A673 (cell line): ENCODE measurements at places on chromosomes 11 and 22.

- H3K27ac ChIP-seq, result no peak overlapping the region
- H3K27me3 ChIP-seq, result no peaks in the 10 kb centered on the region
- H3K36me3 ChIP-seq, result no peaks in the 10 kb centered on the region
- DNase-seq, result no peak
- no peak overlapping the region for H3K4me3 ChIP-seq
These were observed 31.1 kb downstream of the BMAL1 start for GRCh38 chr11:13308704-13309103.

- H3K27me3 ChIP-seq, result no peaks in the 10 kb centered on the region
- H3K27ac ChIP-seq, result peak overlapping the region; percentile 41
- no peak overlapping the region for H3K4me3 ChIP-seq
- H3K36me3 ChIP-seq, result no peaks in the 10 kb centered on the region
- peaks cover 14% of the 10 kb centered on the region for H3K4me1 ChIP-seq
These were observed 27.2 kb downstream of the GVQW3 start for GRCh38 chr11:76408171-76408965.

DNA sequence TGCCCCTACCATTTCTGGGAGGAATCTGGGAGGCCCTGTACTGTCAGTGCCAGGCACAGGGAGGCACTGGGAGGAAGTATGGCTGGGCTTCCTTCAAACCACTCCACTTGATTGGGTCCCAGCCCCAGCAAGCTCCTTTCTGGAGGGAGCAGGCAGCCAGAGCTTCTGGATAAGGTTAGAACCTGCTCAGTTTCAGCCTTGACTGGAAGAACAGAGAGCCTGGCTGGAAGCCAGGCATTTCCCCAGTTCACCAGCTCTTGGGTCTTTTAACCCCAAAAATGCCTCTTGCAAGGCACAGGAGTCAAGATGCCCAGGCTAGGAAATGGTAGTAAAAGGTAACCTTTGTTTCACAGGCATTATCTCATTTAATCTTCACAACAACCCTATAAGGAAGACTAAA, 9.0 kb upstream of the KCTD14 start:
- H3K4me3 ChIP-seq, result no peak overlapping the region
- H3K4me1 ChIP-seq, result peaks cover 17% of the 10 kb centered on the region
- no peaks in the 10 kb centered on the region for H3K27me3 ChIP-seq
- no peaks in the 10 kb centered on the region for H3K36me3 ChIP-seq
- no peak overlapping the region for H3K27ac ChIP-seq
- no peak for DNase-seq

GRCh38 chr22:43743131-43743530, 69.0 kb downstream of the EFCAB6 start:
- no peak overlapping the region for H3K4me3 ChIP-seq
- H3K4me1 ChIP-seq, result peaks cover 16% of the 10 kb centered on the region
- no peak overlapping the region for H3K27ac ChIP-seq
- H3K27me3 ChIP-seq, result peaks cover 63% of the 10 kb centered on the region

DNA sequence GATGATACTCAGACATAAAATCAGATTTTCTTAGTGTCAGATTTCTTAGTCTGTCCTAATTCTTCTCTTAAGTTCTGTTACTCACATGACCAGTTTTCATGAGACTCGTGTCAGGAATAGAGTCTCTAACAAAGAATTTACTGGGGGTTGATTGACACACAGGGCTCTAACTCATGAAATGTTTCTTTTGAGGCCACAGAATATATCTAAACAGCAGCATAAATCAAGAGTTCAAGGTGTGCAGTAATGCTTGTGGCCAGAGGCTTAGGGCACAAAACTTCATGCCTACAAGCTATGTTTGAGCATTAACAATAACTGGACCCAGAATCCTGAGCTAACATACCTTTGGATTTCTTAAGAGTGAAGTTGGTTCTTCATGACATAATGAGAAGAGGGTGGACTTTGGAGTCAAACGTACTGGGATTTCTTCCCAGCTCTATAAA, 237.2 kb downstream of the DDX10 start:
- H3K4me3 ChIP-seq, result no peak overlapping the region
- no peaks in the 10 kb centered on the region for H3K27me3 ChIP-seq
- no peaks in the 10 kb centered on the region for H3K36me3 ChIP-seq
- DNase-seq, result no peak
- H3K27ac ChIP-seq, result no peak overlapping the region

DNA sequence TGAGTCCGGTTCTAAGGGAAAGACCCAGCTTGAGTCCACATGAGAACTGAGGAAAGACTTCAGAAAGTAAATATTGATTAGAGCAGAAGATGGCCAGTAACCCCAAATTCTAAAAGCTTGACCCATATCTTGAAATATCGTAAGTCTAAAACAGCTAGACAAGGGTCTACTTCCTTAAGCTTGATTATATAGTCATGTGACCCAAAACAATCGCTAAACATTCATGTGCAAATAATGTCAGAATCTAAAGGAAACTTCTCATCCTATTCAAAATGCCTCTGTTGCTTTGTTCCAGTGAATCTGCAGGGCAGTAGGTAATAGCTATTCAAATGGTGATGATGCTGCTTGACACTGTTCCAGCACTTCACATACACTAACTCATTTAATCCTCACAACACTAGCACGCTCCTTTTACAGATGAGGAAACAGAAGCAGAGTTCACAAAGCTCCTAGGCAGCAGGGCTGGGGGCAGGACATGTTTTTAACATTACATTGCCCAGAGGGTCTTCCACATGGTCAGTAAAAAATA, 52.6 kb downstream of the TCF20 start:
- peaks cover 22% of the 10 kb centered on the region for H3K36me3 ChIP-seq
- no peaks in the 10 kb centered on the region for H3K27me3 ChIP-seq
- H3K27ac ChIP-seq, result no peak overlapping the region
- H3K4me3 ChIP-seq, result no peak overlapping the region
- peaks cover 10% of the 10 kb centered on the region for H3K4me1 ChIP-seq

- H3K4me1 ChIP-seq, result no peaks in the 10 kb centered on the region
- peaks cover 8% of the 10 kb centered on the region for H3K27me3 ChIP-seq
- no peak overlapping the region for H3K27ac ChIP-seq
- no peak overlapping the region for H3K4me3 ChIP-seq
These were observed 9.9 kb upstream of the ACER3 start for GRCh38 chr11:76850815-76851214.

- no peak within 1 kb of the TSS for H3K27ac ChIP-seq
- no peak within 1 kb of the TSS for H3K4me3 ChIP-seq
- DNase-seq, result no peak
- peaks cover 4% of the 10 kb centered on the region for H3K27me3 ChIP-seq
- H3K4me1 ChIP-seq, result no peaks in the 10 kb centered on the region
These were observed at the start of gene ELF5 for GRCh38 chr11:34513682-34514449. Gene ELF5, minus strand, starts transcription at chr11:34513794. Its CDS starts 8,045 bp downstream, at chr11:34505749.

GRCh38 chr11:38130976-38131375, 1532.9 kb upstream of the RAG2 start:
- H3K36me3 ChIP-seq, result no peaks in the 10 kb centered on the region
- DNase-seq, result no peak
- no peak overlapping the region for H3K4me3 ChIP-seq
- H3K27me3 ChIP-seq, result no peaks in the 10 kb centered on the region

- no peaks in the 10 kb centered on the region for H3K27me3 ChIP-seq
- H3K4me3 ChIP-seq, result no peak overlapping the region
- DNase-seq, result no peak
- H3K36me3 ChIP-seq, result peaks cover 52% of the 10 kb centered on the region
- no peak overlapping the region for H3K27ac ChIP-seq
These were observed 49.3 kb downstream of the CABIN1 start for GRCh38 chr22:24060375-24060788.

DNA sequence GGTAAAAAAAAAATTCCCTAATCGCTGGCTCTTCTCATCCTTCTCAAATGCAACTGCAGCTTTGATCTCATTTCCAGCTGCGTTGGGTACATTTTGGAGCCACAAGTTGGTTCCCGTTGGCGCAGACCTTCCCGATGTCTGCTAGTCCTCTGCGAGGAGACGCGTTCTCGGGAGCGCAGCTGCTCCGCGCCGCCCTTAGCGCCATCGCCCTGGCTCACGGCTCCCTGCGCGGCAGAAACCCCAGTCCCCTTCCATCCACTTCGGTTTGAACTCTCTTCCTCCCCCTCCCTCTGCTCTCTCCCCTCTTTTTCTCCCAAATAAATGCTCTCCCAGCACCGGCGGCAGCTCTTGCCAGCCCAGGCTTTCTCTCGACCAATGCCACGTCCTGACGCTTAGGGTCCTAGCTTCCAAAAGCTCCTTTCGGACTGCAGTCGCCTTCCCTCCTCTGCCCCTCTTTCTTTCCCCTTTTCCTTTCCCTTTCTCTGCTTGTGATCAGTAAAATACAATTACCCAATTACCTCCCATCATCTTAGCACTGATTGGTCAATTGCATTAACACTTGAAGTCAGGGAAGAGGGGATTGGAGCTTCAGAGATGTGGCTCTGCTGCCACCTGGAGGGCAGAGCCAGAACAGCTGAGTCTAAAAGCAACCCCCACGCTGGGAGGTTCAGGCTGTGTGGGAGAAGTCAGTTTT, 1165.7 kb downstream of the LRRC4C start:
- H3K27me3 ChIP-seq, result no peaks in the 10 kb centered on the region
- DNase-seq, result peak; percentile 99
- H3K4me1 ChIP-seq, result peaks cover 11% of the 10 kb centered on the region
- peak overlapping the region; percentile 78 for H3K27ac ChIP-seq
- peak overlapping the region; percentile 61 for H3K4me3 ChIP-seq

DNA sequence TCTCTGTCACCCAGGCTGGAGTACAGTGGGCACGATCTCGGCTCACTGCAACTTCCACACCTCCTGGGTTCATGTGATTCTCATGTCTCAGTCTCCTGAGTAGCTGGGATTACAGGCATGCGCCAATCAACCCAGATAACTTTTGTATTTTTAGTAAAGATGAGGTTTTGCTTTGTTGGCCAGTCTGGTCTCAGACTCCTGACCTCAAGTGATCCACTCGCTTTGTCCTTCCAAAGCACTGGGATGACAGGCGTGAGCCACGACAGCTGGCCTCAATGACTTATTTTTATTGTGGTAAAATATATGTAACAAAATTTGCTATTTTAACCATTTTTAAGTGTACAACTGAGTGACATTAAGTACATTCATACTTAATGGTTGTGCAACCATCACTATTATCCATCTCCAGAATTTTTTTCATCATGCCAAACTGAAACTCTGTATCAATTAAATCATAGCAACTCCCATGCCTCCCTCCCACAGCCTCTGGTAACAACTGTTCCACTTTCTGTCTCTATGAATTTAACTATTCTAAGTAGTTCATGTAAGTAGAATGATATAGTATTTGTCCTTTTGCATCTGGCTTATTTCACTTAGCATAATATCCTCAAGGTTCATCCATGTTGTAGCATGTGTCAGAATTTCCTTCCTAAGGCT, 50.7 kb upstream of the CWF19L2 start:
- H3K4me1 ChIP-seq, result no peaks in the 10 kb centered on the region
- no peaks in the 10 kb centered on the region for H3K36me3 ChIP-seq
- DNase-seq, result no peak
- no peaks in the 10 kb centered on the region for H3K27me3 ChIP-seq
- H3K27ac ChIP-seq, result no peak overlapping the region

DNA sequence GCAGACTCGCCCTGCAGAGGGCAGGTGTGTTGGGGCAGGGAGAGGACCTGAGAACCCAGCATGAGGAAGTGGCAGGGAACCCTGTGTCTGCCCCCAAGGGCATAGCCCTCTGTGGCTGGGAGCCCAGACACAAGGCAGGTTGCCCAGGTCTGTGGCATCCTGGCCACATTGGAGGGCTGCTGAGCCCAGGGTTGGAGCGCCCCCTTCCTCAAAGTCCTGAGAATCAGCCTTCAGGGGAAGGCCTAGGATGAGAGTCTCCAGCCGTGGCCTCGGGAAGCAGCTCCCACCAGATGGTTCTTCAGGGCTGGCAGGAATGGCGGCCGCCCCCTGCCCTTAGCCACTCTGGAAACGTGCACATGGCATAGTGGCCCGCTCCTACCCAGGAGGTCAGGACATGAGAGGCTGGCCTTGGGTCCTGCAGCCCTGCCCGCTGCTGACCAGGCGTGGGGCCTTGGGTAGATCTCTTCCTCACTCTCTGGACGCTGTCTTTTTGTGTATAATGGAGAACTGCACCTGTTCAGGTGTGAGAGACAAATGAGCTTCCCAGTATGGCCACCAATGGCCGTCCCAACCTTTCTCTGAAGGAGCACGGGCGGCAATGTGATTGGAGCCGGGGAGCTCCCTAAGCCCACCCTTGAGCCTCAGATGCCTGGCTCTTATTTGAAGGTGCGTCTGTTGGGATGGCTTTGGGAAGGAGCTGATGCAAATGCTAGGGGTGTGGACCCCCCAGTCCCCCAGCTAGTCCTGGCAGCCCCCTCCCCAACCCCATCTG, 4.6 kb upstream of the CDC42BPG start:
- H3K27ac ChIP-seq, result no peak overlapping the region
- peaks cover under 1% of the 10 kb centered on the region for H3K4me1 ChIP-seq
- H3K27me3 ChIP-seq, result no peaks in the 10 kb centered on the region
- no peak for DNase-seq

DNA sequence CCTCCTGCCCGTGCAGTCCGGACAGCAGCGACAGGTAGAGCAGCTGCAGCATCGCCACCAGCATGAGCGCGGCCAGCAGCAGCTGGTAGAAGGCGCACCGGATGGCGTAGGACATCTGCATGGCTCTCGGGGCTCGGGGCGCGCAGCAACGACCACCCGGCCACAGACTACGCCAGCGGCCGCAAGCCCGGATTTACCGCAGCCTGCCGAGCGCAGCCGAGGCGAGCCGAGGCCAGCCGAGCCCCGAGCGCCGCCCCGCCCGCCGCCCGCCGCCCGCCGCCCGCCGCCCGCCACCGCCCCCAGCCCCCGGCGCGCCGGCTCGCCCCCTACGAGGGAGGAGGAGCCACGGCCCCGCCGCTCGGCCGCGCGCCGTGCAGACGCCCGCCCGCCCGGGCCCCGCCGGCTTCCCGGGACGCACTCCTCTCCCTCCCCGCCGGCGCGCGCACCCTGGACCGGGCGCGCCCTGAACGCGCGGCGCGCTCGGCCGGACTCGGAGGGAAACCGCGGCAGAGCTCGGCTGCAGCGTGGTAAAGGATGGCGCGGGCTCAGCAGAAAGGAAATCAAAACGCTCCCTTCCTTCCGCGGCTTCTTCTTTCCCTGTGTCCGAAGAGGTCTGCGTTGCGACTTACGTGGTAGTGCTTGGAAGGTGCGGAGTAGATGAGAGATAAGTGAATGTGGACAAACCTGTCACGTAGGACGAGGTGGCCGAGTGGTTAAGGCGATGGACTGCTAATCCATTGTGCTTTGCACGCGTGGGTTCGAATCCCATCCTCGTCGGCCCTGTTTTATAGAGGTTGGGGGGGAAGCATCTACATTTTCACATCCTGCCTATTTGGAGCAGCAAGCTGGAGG, at the start of gene B4GAT1:
TSS of gene B4GAT1 (minus strand) at position 205 of the 852 bp plus-strand sequence. CDS start at position 121, 84 bp downstream.
- no peaks in the 10 kb centered on the region for H3K36me3 ChIP-seq
- H3K27ac ChIP-seq, result peak within 1 kb of the TSS; percentile 87
- peak within 1 kb of the TSS; percentile 78 for H3K4me3 ChIP-seq
- DNase-seq, result peak; percentile 97
- H3K4me1 ChIP-seq, result peaks cover 32% of the 10 kb centered on the region

DNA sequence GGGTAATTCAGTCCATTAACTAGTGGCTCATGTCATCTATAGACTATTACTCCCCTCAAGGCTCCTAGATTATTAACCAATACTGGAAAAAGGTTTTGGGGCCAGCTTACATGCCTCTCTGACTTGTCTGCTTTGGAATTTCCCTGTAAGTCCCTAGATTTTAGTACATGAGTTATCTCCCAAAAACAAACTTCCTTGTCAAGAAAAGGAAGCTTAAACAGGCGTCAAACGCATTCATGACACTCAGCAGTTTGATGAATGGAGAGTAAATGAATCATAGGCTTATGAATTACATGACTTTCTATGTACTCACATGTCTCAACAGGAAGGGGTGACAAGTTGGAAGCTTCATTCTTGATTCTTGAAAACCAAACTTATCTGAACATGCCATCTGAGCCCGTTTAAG, 70.8 kb downstream of the BLID start:
- no peaks in the 10 kb centered on the region for H3K36me3 ChIP-seq
- DNase-seq, result peak; percentile 39
- H3K27me3 ChIP-seq, result no peaks in the 10 kb centered on the region
- H3K4me1 ChIP-seq, result no peaks in the 10 kb centered on the region
- no peak overlapping the region for H3K4me3 ChIP-seq
